ENCODE measurements at places on chromosomes 11 and 22.

DNA sequence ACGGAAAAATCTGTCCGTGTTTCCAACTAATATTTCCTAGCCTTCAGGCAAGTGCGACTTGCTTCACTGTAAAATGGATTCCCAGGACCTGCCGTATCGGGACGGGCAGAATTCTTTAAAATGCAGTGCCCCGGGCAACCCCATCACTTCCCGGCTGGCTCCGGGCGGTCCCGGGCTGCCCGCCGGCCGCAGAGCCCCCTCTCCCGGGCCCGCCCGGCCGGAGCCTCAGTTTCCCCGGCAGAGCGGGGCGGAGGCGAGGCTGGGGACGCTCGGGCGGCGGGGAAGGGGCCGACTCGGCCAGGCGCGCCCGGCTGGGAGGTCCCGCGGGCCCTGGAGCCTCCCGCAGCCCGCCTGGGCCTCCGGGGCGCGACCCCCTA lies 84.2 kb upstream of the WNT7B start:
- no peak for DNase-seq

GRCh38 chr11:115530752-115531151 lies 26.5 kb upstream of the CADM1 start:
- DNase-seq, result no peak

GRCh38 chr11:68724293-68724692 lies 27.0 kb downstream of the TESMIN start:
- DNase-seq, result no peak

- DNase-seq, result no peak
These were observed 209.8 kb upstream of the POU2AF2 start for GRCh38 chr11:111035746-111036145.

DNA sequence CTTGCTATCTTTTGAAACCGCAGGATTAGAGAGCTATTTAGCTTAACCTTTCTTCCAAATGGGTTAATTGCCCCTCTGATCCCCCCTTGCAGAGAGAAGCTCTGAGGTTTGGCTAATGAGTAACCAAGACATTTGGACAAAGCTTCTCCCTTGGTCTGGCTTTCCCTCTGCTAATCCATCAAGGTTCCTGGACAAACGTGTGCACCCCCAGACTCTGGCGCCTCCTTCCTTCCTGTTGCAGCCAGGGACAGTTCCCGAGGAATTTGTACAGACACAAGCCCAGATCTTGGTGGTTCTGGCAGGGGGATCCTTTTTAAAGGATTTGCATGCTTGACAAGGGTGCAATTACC lies 1.6 kb downstream of the KIAA1671 start:
- no peak for DNase-seq

GRCh38 chr11:18671246-18671645 lies 27.3 kb upstream of the TMEM86A start:
- DNase-seq, result no peak

Data from CD4-positive, alpha-beta T cell treated with Interleukin-2 at 100 ng/mL for 4 hours (primary cell).